ENCODE measurements at places on chromosomes 3 and 15.

GRCh38 chr3:81382470-81382869, 379.0 kb downstream of the GBE1 start:
- no peak for DNase-seq

DNA sequence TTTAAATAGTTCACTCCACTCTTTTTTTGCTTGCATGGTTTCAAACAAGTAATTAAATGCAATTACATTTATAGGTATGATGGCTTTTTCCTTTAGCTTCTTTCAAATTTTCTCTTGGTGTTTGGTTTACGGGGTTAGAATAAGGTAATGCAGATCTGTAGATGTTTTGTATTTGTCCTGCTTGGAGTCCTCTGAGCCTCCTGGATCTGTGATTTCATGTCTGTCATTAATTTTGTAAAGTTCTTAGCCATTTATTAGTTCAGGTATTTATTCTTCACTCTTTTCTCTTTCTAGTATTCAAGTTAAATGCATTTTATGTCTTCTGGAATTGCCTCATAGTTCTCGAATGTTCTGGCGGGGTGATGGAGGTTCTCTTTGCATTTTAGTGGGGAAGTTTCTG, 1.4 kb upstream of the MRPS25 start:
- DNase-seq: no peak

- no peak for DNase-seq
Measured at GRCh38 chr3:46863261-46863782, at the start of gene MYL3. TSS of gene MYL3 (minus strand) at chr3:46863444. CDS start at chr3:46863390, 54 bp downstream.

DNA sequence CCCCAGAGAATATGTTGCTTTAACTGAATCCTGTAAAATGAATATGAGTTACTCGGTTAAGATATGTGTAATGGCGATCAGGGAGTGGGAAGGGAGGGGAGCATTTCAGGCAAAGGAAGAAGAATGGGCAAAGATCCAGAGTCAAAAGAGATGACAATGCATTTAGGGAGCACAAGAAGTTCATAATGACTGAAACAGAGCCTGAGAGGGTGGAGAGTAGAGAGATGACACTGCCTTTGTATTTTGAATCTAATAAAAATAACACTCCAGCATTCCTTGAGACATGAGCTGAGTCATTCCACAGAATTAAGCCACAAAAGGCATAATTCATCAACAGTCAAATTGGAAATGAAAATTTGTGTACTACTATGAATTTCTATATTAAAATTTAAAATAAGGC, 105.3 kb upstream of the PEX5L start:
- DNase-seq: no peak

DNA sequence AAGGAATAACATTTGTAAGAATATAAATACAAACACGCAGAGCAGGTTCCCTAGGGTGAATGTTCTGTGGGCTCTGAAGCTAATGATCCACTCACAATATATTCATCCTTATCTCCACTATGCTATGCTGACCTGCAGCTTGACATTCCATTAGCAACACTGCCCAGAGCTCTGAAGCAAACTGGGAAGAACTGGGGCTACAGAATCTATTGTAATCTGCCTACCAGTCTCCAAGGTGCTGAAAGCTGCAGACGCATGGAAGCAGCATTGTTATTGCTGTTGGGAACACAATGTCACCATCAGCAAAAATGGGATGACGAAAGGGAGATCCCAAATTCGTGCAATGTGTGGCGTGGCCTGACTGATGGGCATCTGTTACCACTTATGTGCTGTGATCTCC, 316.7 kb upstream of the RORA start:
- DNase-seq: no peak

DNA sequence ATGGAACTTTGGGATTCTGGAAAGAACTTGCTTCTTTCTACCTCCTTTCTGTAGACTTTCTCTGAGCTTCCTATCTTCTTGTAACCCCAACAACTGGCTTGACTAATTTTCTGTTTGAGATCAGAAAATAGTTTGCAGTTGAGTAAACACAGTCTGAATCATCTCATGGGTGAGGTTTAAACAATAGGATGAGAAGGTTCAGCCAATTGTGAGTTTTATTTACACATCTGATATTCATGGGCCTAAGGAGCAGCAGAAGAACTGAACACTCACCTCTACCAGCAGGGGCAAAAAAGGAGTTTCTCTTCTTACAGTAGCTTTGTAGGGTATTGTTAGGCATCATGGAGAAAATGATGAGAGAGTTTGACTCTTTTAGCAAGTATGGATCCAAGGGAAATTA, 54.2 kb downstream of the DTWD1 start:
- DNase-seq: no peak

- no peak for DNase-seq
Measured at GRCh38 chr3:127676456-127676855, 3.7 kb downstream of the ABTB1 start.

- no peak for DNase-seq
Measured at GRCh38 chr3:145983101-145983500, 177.9 kb downstream of the PLOD2 start.
